Activated CD4-positive, alpha-beta T cell treated with anti-CD3 and anti-CD28 coated beads, Interleukin-2, amount 50 U/mL, for 1 hour (primary cell): ENCODE measurements at places on chromosomes 7 and 10.

GRCh38 chr10:69503896-69504265 is 52.6 kb downstream of the TSPAN15 start:
- no peak for DNase-seq

GRCh38 chr7:8507566-8507965 is 74.2 kb downstream of the NXPH1 start:
- DNase-seq = no peak

DNA sequence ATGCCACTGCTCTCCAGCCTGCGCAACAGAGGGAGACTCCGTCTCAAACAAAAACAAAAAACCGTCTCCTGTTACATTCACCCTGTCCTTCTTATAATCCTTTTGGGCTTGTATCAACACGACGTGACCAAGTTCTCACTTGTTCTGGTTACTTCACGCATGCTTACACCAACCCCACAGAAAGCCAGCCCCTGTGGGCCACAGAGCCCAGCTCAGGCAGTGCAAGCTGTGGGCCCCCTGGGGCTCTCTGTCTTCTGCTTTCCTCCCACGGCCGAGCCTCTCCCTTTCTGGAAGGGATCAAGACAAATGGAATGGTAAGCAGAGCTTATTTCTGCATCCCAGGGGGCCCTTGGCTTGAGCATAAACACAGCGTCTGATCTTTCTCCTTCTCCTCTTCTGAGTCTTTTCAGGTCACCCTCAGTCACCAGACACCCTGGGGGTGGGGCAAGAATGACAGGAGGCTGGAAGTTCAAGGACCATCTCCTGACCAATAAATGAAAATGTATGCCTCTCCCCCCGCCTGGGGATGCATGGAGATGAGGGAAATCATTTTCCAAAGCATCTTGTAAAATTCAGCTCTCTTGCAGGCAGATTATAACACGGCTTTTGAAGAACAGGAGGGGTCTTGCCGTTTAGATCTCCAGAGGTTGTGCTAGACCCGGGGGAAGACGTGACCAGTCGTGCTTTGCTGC is 19.0 kb upstream of the TRIM56 start:
- no peak for DNase-seq

DNA sequence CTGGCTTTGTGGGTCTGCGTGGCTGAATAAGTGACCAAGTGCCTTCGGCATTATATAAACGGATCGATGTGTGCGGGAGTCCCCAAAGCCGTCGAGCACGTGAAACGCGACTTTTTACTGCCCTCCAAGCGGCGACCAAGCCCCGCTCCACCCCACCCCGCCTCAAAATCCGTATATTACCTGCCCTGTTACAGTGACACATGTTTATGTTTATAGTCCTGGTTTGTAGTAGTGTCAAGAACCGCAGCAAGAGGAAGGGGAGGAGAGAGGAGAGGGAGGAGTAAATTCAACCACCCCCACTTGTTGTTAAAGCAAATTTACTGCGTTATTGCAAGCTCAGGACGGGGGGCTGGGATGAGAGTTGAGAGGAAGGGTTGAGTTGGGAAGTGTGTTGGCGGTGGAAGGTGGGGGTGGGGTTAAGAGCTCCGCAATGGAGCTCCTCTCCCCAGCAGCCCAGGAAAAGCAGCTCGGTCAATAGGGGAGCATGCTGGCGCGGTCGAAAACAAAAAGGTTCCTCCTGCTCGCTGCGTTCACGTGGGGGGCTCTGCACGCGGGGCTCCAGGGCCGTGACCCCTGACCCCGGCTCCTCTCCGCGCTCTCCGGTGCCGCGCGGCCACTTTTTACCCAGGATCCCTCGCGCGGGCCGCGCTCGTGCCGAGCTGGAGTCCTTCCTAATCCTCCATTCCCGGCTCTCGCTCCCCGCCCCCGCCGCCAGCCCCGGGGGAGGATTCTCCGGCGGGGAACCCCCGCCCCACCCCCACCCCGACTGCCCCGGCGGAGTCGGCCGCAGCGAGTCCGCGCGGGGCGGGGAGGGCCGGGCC is at the start of gene SKIDA1:
Gene SKIDA1, minus strand, starts transcription at position 316 of the 821 bp plus-strand sequence. CDS start 7,860 bp downstream, outside the sequence.
- DNase-seq = peak; percentile 49

- no peak for DNase-seq
Measured at GRCh38 chr7:104795616-104796398, 218.2 kb upstream of the KMT2E start.

DNA sequence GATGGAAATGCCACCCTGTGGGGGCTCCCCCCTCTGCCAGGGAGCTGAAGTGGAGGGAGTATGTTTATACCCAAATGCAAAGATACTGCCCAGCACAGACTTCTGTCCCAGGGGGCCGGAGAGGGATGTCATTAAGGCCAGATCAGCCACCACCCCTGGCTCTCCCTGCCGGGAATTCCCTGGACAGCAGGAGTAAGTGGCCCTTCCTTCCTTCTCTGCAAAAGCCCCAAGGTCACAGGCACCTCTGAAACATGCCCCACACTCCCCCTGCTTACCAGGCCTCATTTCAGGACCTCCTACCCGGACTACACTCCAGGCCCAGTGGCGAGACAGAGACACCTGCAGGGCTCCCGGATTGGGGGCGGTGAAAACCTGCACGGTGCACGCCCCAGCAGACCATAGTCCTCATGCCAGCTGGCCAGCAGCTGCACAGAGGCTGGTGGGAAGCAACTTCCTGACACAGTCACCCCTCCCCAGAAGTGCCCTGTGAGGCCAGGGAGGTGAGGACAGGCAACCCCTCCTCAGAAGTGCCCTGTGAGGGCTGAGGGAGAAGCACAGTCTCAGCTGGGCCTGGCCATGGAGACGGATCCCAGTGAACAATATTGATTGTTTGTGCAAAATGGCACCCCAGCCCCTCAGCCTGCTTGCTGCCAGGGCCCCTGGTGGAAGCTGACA is 33.0 kb upstream of the RET start:
- DNase-seq = no peak

GRCh38 chr10:88392222-88392621 is 190.9 kb downstream of the RNLS start:
- no peak for DNase-seq

DNA sequence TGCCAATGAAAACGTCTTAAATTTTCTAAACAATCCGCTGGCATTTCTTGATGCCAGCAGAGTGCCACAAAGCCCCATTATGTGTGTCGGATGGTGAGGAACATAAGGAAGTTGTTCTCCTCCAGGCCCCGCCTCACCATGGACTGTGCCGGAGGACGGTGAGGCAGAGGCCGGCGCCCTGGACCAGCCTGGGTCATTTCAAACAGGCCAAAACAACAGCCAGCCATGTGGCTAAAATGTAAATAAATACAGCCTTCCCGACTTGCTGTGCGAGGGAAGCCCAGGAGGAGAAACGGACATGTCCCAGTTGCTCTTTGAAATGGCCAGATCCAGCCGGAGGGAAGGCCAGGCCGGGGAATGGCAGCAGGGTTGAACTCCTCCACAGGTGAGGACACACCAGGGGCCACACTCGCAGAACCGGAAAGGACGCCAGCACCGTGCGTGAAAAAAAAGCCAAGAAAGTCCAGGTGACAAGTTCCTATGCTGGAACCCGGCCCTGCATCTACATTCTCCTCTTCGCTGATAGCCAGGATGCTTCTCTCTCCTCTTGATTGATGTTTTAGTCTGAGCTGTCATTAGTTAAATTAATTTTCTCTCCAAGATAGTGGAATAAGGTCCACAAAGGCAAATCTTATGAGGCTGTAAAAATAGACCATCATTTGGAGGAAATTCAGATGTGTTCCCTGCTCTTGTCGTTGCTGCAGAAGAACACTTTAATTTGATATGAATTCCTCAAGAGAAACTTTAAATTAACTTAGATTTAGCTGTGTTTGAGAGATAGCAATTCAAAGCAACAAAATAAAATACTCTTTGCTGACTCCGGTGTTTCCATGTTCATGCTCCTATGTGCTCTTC is 64.6 kb downstream of the EBF3 start:
- DNase-seq = no peak

DNA sequence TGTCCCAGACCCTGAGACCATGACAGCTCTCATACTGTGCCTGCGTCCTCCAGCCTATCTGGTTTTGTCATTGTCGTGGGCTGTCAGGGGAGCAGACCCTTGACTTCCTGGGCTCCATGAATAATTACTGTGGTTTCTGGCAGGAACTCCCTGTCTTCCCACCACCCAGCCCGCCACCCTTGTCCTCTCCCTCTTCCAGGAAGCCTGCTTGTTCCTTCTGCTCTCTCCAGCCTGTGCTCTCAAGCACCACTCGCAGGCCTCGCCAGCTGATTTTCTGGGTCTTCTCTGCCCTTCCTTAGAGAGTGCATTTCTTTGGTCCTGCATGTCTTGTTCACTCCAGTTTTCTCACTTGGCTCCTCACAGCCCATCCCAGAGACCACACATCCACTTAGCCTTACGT is 224.5 kb upstream of the INHBA start:
- no peak for DNase-seq

GRCh38 chr7:55570218-55570873 is 2.0 kb downstream of the VOPP1 start:
- DNase-seq = no peak

DNA sequence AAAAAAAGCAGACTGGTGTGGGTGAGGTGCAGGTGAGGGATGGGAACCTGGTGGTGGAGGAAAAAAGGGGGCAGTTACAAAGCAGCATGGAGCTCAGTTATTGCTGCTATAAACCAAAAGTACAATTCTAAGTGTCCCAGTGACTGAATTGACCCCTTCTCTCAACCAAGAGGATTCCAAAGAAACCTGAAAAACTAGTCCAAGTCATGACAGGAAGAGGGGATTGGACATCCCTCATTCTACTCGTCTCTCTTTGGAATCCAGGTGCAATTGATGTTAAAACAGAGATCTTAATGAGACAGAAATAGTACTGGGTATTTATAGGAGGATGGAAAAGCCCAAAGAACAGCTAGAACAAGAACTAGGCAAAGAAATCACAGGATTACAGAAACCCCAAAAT is 322.3 kb upstream of the IGFBP3 start:
- no peak for DNase-seq

DNA sequence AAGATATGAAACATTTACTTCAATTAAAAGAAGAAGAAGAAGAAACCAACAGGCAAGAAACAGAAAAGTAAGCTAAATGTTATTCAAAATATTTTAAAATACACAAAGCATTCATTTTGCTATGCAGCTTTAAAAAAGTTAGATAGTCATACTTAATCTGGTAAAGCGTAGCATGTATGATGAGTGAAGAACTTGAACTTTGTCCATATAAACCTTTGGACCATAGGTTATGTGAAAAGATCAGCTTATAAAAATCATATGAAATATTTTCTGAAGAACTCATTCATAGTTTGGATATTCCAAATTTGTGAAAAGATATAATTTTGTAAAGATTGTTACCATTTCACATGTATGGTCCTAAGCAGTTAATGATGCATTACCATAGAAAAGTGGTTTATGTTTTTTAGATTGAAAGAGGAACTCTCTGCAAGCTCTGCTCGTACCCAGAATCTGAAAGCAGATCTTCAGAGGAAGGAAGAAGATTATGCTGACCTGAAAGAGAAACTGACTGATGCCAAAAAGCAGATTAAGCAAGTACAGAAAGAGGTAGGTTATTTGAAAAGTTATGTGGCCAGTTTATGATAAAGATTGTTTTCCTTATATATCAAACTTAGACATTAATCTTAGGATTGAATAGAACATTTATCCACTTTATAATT is 37.3 kb downstream of the KIF20B start:
- DNase-seq = no peak

GRCh38 chr10:58300676-58301075 is 31.7 kb downstream of the CISD1 start:
- DNase-seq = no peak
